ENCODE measurements at places on chromosomes 5 and 9. TPM values are rescaled to one million over a fixed set of nuclear protein-coding genes. Genes with fewer than 3 reads are reported as not detected.

The GLDC gene
- total RNA-seq: 1.6 TPM

The FCN2 gene
- not detected for total RNA-seq

The PRLR gene
- total RNA-seq: 2.4 TPM

The AIF1L gene
- 19.1 TPM for total RNA-seq

The CDH9 gene
- not detected for total RNA-seq

The WASHC1 gene
- total RNA-seq: 12.7 TPM

The NOTCH1 gene
- total RNA-seq: 45.4 TPM

The ECSCR gene
- total RNA-seq: 7.9 TPM

The ORM2 gene
- not detected for total RNA-seq

The PCDHGB6 gene
- total RNA-seq: 9.3 TPM

The PCDHB6 gene
- total RNA-seq: 0.82 TPM

The CDX1 gene
- 0.31 TPM for total RNA-seq

GRCh38 chr9:98333703-98334582 is 78.5 kb upstream of the TBC1D2 start:
- DNase-seq: no peak

DNA sequence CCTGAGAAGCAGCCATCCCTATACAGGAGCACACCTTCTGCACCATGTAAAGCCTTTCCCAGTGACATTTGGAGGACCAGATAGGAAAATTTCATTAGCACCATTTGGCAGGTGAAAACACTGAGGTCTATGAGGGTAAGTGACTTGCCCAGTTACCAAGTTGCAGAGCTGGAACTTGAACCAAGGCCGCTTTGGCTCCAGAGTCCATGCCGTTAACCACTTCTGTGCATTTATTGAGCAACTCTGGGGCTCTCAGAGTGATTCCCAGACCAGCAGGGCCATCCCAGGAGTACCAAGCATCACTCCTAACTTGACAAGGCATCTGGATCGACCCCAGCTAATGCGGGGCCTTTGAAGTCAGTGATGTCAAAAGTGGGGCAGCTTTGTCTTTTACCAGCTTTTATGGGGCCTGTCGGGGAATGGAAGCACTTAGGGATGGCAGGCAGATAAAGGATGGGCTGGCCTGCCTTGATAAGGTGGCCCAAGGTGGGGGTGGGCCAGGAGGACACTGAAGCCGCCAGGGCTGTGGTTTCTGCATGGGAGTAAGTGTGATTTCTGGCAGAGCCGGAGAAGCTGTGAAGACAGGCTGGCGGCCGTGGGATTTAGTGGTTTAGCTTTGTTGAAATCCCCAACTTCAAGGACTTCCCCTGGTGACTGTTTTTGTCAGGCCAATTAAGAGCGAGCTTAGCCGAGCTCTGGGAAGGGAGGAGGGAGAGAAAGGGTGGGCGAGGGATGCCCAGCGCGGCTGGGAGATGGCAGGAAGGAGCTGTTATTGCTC is 127.3 kb downstream of the MACROH2A1 start:
- DNase-seq: peak; percentile 82

DNA sequence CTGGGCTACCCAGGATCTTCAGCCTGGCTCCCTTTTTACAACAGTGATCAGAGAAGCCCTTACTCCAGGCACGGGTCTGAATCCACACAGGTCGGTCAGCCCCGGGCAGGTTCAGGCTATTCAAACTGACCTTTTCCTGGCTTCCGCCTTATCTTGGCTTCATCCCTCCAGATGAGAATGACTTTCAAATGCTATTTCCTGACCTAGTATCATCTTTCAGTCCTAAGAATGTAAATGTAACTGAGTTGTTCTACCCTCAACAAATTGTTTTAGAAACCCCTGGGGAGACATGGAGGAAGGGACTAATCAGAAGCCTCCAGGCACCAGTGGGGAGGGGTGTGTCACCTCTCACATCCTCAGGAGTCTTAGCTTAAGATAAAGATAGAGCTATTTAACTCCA is 213.2 kb downstream of the EPB41L4A start:
- no peak for DNase-seq

- no peak for DNase-seq
These were observed 4.8 kb downstream of the CCL19 start for GRCh38 chr9:34686231-34686630.

GRCh38 chr5:153559926-153560325 is 69.5 kb downstream of the GRIA1 start:
- no peak for DNase-seq

DNA sequence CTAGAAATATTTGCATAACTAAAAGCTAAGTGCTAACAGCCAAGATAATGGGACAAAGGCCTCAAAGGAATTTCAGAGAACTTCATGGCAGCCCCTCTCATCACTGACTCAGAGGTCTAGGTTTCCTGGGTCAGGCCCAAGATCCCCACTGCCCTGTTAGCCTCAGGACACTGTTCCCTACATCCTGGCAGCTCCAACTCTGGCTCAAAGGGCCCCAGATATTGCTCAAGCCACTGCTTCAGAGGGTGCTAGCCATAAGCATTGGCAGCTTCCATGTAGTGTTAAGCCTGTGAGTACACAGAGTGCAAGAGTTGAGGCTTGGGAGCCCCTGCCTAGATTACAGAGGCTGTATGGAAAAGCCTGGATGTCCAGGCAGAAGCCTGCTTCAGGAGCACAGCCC is 998.1 kb downstream of the TLE1 start:
- no peak for DNase-seq

GRCh38 chr5:172729588-172729987 is 41.4 kb downstream of the DUSP1 start:
- no peak for DNase-seq

GRCh38 chr5:87103616-87104287 is 163.9 kb upstream of the RASA1 start:
- DNase-seq: no peak

GRCh38 chr5:142432369-142432863 is 107.6 kb upstream of the SPRY4 start:
- peak; percentile 43 for DNase-seq

GRCh38 chr9:77841739-77842386 is 189.7 kb downstream of the GNAQ start:
- no peak for DNase-seq

DNA sequence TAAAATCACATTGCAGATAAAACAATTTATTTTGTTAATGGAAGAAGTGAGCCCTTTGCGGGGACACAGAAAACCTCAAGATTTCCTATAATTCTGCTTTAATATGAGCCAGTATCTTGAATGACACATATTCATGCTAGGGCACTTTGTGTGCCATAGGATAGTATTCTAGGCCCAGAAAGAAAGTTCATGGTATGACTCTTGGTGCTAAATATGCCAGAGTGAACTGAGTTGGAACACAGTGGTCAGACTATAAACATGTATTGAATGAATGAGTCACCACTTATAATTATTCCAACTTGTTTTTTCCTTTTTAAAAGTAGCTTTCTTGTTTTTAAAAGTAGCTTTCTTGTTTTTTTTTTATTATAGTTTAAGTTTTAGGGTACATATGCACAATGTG is 46.0 kb downstream of the ADAMTS19 start:
- no peak for DNase-seq

- no peak for DNase-seq
These were observed 229.8 kb downstream of the FANCC start for GRCh38 chr9:95087659-95088242.

DNA sequence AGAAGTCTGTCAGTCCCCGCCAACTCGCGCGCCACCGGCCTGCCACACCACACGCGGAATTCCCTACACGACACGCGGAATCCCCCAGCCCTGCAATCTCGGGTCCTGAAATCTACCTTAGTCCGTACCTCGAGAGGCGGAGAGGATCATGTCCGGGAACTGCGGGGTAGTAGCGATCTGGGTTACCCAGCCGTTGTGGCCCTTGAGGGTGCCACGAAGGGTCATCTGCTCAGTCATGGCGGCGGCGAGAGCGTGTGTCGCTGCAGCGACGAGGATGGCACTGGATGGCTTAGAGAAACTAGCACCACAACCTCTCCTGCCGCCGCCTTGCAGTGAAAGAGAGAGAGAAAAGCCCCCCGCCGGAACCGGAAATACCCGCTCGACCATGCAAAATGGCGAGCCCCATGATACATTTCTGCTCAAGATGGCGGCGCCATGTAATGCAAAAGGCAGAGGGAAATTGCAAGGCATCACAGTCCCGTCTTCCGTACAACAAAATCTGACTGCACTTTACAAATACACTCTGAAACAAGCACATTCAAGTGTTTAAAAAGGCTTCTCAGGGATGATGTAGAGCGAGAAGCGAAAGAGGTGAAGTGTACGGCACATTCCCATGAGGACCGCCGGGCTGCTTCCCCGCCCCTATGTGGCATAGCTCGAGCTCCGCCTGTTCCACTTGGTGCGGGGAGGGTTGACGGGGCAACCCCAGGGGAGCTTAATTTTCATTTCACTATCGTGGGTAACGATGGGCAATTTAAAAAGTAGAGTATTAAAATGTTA is at the start of gene RACK1:
RACK1 (minus strand) TSS at position 343 of the 780 bp plus-strand sequence; CDS start at position 237, 106 bp downstream.
- peak; percentile 98 for DNase-seq

GRCh38 chr9:130181678-130182380 is 9.6 kb downstream of the NCS1 start:
- DNase-seq: no peak

DNA sequence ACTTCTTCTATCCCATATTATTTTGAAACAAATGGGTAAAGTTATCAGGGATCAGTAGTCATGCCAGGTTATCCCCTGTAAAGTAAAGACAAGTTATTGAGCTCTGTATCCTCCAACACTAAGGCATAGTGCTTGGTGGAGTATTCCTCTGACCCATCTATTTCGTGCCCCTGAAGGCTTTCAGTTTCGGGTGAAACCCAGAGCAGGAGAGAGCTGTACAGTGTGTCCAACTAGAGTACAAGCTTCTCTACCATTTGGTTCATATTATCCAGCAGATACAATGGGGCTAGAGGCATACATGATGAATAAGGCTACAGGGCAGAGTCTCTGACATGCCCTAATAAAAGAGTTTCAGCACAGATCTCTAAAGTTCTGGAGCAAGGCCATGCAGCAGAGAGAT is 3.2 kb upstream of the SLC22A4 start:
- no peak for DNase-seq

GRCh38 chr5:28281351-28281750 is 1243.0 kb upstream of the CDH9 start:
- no peak for DNase-seq

- DNase-seq: no peak
These were observed 312.4 kb downstream of the ARHGEF28 start for GRCh38 chr5:73938280-73938937.

DNA sequence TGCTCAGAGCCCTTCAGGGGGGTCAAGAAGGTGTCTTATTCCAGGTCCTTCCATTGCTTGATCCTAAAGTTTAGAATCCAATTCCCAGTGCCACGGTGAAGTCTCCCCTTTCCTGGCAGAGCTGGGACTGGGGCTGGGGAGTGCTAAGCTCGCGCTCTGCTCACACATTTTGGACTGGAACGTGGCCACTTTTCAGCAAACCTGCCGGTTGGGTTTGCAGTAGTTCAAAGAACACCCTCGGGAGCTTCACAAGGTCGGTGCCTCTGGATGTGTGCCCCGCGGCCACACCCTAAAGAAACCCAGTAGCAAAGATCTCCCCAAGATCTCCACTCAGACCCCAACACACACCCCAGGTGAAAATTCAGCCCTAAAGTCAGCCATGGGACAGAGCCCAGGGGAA is at the start of gene C9orf152:
C9orf152 (minus strand) TSS at position 129 of the 400 bp plus-strand sequence. CDS start 580 bp downstream, outside the sequence.
- DNase-seq: no peak

- DNase-seq: no peak
These were observed 169.6 kb upstream of the PITX1 start for GRCh38 chr5:135203593-135204036.

DNA sequence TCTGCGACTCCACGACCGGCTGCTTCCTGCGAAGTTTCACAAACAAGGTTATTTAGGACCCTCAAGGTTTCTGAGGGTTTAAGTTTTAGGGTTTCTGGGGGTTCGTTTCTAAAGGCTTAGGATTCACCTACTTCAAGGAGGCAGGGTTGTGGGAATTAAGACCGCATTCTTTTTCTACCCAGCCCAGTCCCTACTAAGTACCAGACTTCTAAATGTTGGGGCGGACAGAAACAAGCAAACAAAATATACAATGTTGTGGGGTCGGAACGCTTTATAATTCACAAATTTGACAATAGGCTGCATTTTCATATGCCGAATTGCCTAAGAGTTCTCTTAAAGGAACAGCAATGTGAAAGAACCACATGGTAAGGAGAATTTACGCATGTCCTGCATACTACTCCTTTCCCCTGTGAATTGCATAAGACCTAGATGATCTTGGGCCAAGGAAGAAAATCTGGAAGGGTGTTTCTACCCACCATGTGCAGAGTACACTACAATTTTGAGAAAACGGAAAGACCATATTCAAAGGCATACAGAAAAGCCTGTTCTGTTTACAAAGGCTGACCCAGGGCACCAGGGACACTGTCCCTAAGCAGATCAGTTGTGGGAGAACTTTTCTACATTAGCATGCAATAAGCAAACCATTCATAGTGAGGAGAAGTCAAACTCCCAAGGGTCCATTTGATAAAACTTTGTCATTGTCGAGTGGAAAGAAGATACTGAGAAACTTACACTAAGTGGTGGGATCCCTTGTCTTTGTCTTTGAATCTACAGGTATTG is 457.3 kb downstream of the RAB3C start:
- DNase-seq: peak; percentile 15

DNA sequence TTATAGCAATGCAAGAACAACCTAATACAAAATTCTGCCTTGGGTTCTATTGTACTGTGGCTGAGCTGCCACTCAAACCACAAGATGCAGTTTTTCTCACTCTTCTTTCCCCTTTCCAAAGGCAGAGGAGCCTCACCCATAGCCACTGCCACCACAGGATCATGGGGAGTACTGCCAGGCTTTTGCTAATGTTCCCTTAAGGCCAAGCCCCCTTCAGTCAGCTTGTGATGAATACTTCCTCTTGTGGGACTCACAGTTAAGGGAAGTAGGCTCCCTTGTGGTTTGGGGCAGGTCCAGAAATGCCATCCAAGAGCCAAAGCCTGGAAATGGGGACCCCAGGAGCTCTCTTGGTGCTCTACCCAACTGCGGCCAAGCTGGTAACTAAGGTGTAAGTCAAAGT is 258.7 kb downstream of the SPATA31D1 start:
- DNase-seq: peak; percentile 5

GRCh38 chr5:12237837-12238575 is 333.8 kb upstream of the CTNND2 start:
- DNase-seq: no peak

- DNase-seq: no peak
These were observed 182.2 kb downstream of the PDE4D start for GRCh38 chr5:59711310-59711709.

GRCh38 chr9:89634995-89635742 is 30.4 kb downstream of the GADD45G start:
- peak; percentile 40 for DNase-seq

GRCh38 chr5:35117967-35118366 is 70.2 kb upstream of the AGXT2 start:
- no peak for DNase-seq

DNA sequence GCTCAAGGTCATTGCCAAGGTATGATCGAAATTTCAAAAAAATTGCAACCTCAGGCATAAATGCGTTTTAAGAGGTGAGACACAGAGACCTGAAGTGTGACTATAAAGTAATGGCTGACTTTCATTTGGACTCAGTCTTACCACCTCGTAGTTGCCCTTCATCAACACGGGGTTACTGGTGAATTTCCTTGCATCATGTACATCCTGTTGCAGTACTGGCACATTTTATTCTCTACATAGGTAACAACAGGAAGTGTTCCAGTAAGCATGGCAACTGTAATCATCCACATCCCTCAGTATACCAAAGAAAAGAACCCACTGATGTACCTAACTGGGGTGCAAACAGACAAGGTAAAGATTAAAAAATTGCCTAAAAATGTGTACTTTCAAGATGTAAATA is 29.3 kb downstream of the MOCS2 start:
- no peak for DNase-seq
